Stimulated activated CD8-positive, alpha-beta memory T cell treated with anti-CD3 and anti-CD28 coated beads, Interleukin-15, amount 100 ng/mL, for 48 hours (primary cell): ENCODE measurements at places on chromosomes 7 and 10.

DNA sequence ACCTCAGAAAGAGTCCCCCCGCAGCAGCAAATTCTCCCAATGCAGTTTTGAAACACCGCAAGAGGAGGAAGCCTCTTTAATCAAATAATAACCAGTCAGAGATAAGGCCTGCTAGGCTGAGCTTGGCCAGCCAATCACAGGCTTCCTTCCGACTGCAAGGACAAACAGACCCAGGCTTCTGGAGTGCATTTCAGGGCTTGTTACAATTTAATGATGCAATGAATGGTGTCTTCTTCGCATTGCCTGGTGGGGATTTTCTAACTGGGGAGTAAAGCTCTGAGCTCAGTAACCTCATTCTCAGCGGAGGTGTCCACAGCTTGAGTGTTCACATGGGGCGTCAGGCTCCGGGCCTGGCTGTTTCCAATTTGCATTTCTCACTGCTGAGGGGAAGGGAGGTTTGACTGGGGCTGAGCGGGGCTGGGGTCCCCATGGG, 31.8 kb upstream of the GPAM start:
- DNase-seq: no peak

DNA sequence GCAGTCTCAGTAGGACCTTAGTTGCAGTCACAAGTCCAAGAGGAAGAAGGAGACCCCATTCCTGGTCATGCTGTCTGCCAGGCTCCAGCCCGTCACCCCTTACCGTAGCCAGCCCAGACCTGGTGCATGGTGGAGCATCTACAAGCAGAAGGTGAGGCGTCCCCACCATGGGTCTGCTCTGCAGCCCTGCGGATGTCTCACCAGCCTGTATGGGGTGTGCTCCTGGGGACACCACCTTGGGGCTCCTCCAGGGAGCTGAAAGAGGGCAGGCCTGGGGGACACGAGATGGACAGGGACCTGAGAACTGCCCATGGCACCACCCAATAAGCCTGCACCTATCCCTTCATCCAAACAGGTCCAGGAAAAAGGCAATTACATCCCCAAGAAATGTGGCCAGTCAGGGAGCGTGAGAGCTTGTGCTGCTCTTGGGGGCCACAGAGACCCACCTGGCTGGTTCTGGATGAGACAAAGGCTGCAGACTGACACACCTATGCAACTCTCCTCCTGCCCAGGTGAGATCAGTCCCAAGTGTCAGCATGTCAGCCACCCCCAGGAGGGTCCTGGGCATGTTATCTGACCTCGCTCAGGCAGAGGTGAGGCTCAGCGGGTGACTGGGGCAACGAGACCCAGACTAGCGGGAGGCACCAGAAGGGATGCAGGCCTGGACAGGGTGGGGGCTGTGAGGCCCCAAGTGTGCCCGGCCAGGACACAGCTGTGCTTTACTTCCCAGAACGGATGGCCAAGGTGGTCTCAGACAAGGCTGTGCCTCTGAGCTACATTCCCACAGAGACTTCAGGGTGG, 84.5 kb upstream of the RET start:
- DNase-seq: no peak

- DNase-seq: no peak
These were observed 1.0 kb upstream of the LRRTM3 start for GRCh38 chr10:66924674-66925345.

DNA sequence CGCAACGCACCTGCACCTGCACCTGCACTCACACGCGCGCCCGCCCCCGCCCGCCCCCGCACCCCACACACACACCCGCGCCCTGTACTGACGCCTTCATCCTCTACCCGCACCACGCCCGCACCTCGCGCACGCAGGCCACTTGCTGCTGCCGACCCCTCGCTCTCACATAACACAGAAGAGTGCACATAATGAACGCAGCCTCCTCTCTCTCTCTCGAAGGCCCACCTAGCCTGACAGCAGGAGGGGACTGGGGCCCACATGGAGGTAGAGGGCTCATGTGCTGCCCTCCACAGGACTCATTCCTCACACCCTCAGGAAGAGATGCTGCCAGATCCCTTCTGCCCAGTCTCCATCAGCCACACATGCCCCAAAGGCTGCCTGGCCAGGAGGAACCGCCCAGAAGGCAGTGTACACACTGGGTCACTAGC, 432 bp upstream of the CAMK2B start:
- DNase-seq: no peak

DNA sequence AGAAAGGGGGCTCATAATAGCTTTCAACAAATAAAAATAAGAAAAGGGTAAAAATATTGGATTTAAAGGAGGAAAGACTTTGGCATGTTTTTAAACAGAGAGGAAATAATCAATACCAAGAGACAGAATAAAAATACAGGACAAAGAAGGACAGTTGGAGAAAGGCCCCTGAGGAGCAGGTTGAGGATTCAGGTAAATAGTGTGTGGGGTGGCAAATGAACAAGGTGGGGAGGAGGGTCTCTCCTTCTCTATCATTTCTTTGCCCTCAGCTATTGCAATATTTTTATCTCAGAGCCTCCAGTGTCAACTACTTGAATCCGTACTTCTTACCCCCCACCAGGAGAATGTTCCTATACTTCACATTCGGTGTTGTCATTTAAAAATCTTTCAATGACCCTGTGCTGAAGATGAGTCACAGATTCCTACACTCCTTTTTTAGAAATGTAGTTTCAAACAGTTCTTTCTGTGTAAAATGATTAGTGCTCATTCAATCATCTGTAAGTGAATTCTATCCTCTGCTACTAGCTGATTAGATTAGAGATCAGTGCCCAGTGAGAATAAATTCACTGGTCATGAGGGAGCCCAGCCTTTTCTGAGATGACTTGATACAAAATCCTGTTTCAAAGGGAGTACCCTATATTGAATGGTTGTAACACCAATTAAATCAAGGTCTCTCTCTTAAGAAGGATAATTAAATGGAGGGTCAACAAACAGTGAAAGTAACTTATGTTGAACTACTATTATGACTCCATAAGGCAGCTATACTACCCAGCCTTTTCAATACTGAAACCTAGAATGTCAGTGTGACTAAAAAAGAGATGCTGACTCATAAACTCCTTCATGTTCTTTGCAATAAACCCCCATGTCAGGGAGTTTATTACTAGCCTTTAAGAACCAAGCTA, 50.4 kb upstream of the WNT16 start:
- no peak for DNase-seq

- no peak for DNase-seq
These were observed 354.4 kb upstream of the BMPER start for GRCh38 chr7:33550979-33551378.

GRCh38 chr10:114839901-114840300, 18.3 kb downstream of the FHIP2A start:
- DNase-seq: no peak
